NCI-H1694 treated with DMSO at 0.1 percent for 48 hours (cell line): ENCODE measurements at places on chromosomes 6 and 20.

DNA sequence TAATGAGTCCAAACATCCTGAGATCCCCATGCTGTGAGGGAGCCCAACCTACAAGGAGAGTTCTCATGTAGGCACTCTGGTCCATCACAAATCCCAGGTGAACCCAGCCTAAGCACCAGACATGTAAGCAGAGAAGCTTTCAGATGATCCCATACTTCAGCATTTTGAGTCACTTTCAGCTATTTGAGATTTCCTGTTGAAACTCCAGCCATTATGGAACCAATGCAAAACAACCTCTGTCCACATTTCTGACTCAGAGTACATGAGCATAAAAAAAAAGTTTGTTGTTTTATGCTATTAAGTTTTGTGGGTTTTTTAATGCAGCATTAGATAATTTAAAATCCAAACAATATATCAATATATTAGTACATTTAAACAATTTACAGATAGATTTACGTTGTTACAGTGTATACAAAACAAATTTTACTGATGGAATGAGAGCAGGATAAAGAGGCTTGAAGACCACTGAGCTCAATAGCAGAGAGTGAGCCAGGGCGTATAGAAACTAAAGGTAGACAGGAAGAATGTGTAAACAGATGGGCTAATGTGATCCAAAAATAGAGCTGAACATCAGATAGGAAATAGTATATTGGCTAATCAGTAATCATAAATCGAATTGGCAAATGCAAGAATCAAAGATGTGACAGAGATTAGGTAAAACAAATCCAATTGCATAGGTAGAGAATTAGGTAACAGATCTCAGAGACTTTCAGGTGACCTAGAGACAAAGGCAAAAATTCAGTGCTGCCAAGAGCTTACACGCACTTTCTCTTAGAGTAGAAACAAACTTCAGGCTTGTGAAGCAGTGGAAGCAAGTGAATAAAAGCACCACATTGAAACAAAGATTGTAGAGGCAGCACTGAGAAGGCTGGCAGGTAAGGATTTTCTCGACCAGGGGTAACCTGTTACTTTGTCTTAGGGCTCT is 36.2 kb upstream of the PLCB1 start:
- DNase-seq, result no peak

GRCh38 chr20:33506576-33506975 is 16.7 kb downstream of the CBFA2T2 start:
- DNase-seq, result no peak

- DNase-seq, result no peak
Observed at GRCh38 chr20:58712151-58712791, 19.7 kb downstream of the NPEPL1 start.

DNA sequence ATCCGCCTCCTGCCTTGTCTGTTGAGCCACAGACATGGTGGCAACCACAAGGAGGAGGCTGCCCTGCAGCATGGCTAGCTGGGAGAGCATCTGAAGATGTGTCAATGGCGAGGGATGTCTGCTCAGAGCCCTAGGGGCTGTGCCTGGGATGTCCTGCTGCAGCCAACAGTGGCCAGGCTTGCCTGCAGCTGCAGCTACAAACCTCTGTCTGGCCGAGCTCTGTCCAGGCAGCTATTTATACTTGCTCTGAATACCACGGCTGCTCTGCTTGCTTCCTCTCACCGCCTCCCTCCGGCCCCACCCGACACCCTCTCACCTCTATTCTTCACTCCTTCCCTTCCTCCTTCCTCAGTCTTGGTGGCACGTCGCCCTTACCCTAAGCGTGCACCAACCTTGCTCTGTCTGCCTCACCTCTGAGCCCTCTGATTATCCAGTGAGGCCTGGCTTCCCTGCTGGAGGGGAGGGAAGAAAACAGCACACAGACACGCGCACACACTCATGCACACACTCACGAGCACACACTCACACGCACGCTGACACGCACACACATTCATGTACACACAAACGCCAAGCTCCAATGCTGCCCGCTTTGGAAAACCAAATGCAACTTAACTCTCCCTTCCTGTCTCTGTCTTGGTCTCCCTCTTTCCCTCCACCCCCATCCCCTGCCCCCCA is at the start of gene ANGPT4:
Gene ANGPT4 (minus strand): TSS at position 210 of the 675 bp plus-strand sequence. CDS start 120 bp downstream, at position 90.
- no peak for DNase-seq

DNA sequence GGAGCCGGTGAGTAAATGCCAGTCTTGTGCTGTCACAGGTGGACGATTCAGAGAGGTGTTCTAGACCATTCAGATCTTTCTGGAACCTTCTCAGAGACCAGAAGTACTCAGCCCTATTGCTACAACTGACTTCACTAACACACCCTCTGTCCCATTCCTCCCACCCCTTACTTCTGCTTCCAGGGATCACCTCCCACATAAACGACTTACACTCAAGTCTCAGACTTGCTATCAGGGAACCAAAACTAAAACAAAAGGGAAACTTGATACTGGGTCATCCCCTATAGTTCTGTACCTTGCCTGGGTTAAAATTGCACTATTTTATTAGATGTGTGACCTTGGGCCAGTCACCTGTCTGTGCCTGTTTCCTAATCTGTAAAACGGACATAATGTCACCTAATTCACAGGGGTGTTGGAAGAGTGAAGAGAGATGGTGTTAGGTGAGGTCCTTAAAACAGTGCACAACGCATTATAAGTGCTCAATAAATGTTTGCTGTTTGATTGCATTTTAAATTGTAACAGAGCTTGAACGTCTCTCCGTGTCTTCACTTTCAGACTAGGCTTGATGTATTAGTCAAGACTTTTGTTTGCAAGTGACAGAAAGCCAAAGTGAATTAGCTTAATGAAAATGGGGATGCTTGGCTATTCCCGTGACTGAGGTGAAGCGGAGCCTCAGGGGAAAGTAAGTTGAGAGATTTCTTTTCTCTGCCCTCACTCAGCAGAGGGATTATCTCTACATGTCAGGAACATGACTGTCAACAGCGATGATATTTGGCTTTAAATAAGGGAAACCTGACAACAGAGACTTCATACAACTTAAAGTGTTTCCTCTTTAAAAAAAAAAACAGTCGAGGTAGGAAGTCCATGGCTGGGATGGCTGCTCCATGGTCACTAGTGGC is 3.0 kb upstream of the SRXN1 start:
- no peak for DNase-seq

- no peak for DNase-seq
Observed at GRCh38 chr20:50734730-50735679, 3.6 kb downstream of the PARD6B start.

DNA sequence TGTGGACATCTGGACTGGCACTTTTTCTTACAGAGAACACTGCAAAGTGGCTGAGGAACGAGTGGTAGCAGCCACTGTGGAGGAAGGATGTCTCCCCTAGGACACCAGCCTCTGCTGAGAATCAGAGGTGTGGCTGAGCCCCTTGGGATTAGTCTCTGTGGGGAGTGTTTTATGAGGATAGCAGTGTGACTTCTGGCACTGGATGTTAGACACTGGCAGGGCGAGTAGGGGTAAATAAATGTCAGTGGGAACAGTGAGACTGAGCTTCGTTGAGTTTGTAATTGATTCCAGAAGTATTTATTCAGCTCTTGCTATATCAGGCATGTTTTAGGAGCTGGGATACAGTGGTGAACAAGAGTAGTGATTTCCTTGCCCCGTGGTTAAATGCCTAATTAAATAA is 124.0 kb downstream of the JARID2 start:
- DNase-seq, result no peak

- DNase-seq, result no peak
Observed at GRCh38 chr6:16635291-16635809, 125.9 kb downstream of the ATXN1 start.

GRCh38 chr6:111662072-111662793 is 56.6 kb upstream of the TRAF3IP2 start:
- no peak for DNase-seq

- DNase-seq, result no peak
Observed at GRCh38 chr6:128509709-128510108, 10.7 kb downstream of the PTPRK start.

- no peak for DNase-seq
Observed at GRCh38 chr6:13172291-13172690, 156.0 kb downstream of the TBC1D7 start.

GRCh38 chr6:90611543-90612312 is 24.9 kb upstream of the MAP3K7 start:
- DNase-seq, result no peak

GRCh38 chr6:130034378-130035146 is 16.2 kb downstream of the L3MBTL3 start:
- DNase-seq, result no peak

DNA sequence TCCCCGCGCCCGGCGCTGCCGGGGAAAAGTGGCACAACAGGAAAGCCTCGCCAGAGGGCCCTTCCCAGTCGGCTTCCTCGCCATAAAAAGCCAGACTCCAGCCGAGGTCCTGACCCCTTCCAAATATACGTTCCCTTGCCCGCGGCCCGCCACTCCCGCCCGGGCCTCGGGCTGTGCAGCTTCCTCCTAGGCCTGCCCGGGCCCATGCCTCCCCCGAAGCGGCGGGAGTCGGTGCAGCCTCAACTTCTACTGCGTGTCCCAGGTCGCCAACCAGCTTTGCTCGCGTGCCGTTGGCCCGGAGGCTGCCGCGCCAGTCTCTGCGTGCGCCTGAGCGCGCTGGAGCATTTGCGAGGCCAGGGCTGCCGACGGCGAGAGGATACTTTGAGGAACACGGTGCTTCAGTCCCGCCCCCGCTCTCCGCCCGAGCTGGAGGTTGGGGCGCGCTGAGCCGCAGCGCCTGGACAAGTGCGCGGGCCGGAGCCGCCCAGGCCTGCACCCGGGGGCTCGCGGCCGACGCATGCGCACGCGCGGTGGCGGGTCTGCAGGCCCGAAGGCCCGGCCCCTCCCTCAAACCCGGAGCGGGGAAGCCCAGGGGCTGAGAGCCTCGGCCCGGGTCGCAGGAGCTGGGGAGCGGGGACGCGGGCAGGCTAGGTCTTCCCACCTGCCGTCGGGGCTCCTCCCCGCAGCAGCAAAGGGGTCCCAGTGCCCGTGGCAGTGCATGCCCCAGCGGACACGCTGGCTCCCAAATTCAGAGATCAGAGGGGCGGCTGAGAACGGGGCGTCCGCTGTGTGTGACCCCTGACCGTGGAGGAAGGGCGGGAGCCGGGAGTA is 10.2 kb downstream of the FOXC1 start:
- no peak for DNase-seq

DNA sequence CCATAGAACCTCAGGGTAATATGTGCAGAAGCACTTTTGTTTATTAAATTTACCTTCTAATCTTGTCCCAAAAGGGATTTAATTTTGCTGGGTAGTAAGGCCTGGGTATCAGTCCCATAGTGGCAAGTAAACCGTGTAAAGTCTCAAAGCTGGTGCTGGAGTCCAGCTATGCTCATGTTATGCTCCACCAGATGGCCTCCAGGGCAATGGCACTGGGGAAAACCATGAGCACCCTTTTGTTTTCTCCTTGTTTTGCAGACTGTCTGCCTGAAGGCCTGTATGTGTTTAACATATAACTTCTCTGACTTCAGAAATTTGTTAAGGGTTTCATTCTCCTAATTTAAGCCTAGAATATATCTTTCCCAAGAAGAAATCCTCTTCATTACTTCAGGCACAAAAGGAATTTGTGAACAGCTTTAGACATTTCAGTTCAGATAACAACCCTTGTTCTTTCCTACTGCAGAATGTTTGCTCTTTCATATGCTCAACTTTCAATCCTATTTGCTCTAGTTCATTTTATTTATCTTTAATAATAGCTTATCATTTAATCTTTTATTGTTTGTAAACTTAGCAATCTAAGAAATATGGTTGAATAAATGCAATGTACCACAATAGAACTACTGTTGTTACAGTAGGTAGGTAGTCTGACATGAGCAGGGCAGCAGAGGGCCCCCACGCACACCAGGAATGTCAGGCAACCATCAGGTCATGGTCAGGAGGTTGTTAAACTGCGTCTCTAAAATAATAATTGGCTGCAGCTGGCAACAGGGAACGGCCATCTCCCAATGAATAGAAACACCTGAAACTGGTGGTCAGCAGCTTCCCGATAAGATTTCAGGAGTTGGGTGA is 162.8 kb downstream of the TENT5A start:
- DNase-seq, result no peak

- peak; percentile 56 for DNase-seq
Observed at GRCh38 chr6:118783931-118784550, 109.9 kb upstream of the ASF1A start.

DNA sequence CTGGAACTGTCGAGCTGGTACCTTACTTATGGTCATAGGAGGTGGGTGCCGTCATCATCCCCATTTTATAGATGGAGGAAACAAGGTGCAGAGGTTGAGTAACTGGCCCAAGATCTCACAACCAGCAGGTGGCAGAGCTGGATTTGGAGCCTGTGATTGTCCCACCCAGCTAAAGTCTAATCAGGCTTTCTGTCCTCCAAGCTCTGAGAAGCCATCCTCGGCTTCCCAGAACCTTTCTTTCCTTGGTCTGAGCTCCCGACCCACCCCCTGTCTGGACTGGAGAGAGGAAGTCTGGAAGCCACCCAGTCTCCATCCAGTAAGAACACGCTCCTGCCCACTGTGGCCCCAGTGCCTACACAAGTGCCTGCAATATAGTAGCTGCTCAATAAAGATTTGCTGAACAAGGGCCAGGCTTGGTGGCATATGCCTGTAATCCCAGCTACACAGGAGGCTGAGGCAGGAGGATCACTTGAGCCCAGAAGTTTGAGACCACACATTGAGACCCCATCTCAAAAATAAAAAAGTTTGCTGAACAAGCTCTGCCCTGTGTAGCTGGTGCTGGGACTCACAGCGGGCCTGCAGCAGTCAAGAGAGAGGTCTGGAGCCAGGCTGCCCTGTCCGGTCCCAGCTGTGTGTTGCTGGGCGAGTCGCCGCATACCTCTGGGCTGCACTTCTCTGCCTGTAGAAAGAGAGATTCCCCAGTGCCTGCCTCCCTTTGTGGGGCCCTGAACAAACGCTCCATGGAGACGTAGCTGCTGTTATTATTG is 32.5 kb upstream of the DLGAP4 start:
- peak; percentile 6 for DNase-seq

DNA sequence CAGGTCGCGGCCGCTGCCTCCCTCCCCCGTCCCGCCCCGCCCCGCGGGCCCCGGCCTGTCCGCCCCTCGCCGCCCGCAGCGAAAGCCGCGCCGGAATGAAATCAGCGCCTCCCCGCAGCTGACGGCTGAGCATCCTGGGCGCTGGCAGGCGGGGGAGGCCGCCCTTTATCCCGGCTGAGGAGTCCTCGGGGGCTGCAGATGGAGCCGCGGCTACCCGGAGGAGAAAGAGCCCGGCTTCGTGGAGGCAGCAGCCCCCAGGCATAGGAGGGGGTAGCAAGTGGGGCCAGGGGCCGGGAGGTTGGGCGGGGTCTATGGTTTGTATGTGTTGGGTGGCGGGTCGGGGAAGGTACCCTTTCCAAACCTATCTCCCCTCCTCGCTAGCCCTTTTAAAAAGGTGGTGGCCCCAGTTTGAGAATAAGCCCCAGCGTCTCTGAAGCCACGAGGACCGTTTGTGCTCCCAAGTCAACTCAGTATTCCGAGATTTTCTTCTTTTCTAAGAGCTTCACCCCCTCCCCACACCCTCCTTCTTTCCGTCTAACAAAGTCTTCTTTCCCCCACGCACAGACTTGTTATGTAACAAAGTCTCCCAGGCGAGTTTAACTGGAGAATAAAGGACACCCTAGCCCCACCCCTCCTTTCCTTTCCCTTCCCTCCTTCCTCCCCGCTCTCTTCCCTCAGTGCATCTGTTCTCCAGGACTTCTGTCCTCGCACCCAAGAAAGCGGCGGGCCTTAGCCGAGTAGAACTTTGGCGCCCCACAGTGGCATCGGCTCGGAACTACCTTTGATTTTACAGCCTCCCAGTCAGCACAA is 11.0 kb downstream of the POU3F2 start:
- DNase-seq, result peak; percentile 49

- DNase-seq, result no peak
Observed at GRCh38 chr20:59808729-59809381, 124.6 kb downstream of the SYCP2 start.
